ENCODE measurements at places on chromosomes 7 and 10. TPM values are rescaled to one million over a fixed set of nuclear protein-coding genes. Genes with fewer than 3 reads are reported as not detected.

Gene PTF1A
- total RNA-seq: not detected

Gene CHAT
- not detected for total RNA-seq

Gene SLC16A12
- total RNA-seq: 22.7 TPM

Gene CPA2
- 0.18 TPM for total RNA-seq

Gene MYL10
- total RNA-seq: 8.8 TPM

Gene HECW1
- 9.2 TPM for total RNA-seq

Gene ITGA8
- total RNA-seq: 64.9 TPM

Gene UNCX
- 7.5 TPM for total RNA-seq

Gene NKX2-3
- total RNA-seq: not detected

Gene CAV2
- 36.4 TPM for total RNA-seq

Gene SEMA3D
- 26.0 TPM for total RNA-seq

Gene MRLN
- total RNA-seq: 26.3 TPM

Gene MSMB
- not detected for total RNA-seq

Gene CUBN
- 157 TPM for total RNA-seq

Gene CLDN3
- 79.3 TPM for total RNA-seq

Gene FKBP6
- total RNA-seq: not detected

Gene TRPV5
- total RNA-seq: 1.1 TPM

Gene STRIP2
- total RNA-seq: 4.6 TPM

Gene COBL
- total RNA-seq: 22.5 TPM

Gene AMZ1
- total RNA-seq: 0.23 TPM

Gene ENKUR
- 1.3 TPM for total RNA-seq

Gene RELN
- total RNA-seq: 9.8 TPM

Measured in metanephros (tissue), 2 donors.